ENCODE measurements at places on chromosomes 6 and 20.

GRCh38 chr6:11644601-11645000 is 107.1 kb downstream of the TMEM170B start:
- no peak for DNase-seq

- DNase-seq = no peak
These were observed 94.5 kb upstream of the RPS6KA2 start for GRCh38 chr6:166721576-166721975.

- no peak for DNase-seq
These were observed 153.8 kb downstream of the CEBPB start for GRCh38 chr20:50344232-50345071.

GRCh38 chr6:41236276-41236675 is 8.1 kb downstream of the TREML4 start:
- DNase-seq = no peak

GRCh38 chr6:11409371-11409770 is 128.2 kb upstream of the TMEM170B start:
- DNase-seq = no peak

DNA sequence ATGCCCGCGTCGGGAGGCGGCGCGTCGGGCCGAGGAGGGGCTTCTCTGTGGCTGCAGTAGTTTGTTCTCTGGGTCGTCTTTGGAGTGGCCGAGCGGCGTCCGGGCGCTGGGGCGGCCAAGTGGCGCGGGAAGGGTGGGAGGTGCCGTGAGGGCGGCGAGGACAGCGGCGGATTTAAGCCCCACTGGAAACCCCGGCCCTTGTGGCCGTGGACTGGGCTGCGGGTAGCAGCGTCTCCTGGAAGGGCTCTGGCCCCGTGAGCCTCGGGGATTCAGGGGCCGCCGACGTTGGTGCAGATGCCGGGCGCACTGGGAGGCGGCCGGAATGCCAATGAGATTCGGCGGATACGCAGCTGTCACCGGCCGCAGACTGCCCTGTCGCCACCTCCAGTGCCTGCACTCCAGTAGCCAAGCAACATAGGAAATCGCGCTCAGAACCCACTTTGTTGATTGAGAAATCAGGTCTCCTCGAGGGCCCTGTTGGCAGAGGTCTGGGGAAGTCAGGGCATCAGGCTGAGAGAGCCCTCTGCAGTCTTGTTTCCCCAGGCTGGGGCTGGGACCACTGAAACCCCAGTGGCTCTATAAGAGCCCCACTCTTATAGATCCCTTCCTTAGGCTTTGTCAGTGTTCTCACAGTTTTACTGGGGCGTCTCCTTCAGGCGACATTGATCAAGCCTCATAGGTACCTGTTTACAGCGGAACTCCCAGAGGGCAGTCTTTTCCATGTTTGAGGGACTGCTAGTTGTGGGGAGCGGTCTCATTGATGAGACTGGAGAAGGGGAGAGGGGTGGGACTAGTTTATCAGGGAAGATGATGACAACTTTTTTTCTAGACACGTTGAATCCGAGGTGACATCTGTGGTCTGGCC is 642 bp downstream of the GZF1 start:
- no peak for DNase-seq

- DNase-seq = no peak
These were observed 37.4 kb downstream of the COX4I2 start for GRCh38 chr20:31674895-31675827.

DNA sequence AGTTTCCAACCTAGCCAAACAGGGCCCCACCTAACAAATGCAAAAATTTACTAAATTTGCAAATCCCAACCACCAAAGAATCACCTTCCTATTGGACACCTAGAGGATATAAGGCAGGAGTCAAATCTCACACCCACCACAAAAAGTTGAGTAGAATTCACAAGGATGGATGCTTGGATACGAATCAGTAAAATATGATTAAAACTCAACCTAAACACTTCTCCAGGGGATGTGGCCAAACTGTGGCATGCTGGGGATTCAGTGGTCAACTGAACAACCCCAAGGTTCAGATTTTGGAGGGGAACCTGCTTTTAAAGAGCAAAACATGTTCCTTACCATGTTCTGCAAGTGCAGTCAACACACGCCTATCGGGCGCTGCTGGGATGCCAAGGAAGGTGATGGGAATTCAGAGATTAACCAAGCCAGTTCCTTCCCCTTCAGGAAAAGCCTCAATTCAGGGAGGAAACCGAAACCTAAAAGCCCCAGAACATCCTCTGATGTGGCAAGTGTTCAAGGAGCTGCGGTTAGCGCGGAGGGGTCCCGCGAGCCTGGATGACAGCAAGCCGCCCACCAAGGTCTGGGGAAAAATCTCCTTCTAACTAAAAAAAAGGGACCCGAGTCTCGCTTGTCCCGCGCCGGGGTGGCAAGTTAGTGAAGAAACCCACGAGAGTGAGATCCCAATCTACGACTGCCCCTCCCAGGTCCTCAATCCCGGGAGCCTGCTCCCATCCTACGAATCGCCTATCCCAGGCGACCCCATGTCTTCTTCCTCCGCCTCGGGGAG is 902 bp downstream of the SAMHD1 start:
- no peak for DNase-seq

DNA sequence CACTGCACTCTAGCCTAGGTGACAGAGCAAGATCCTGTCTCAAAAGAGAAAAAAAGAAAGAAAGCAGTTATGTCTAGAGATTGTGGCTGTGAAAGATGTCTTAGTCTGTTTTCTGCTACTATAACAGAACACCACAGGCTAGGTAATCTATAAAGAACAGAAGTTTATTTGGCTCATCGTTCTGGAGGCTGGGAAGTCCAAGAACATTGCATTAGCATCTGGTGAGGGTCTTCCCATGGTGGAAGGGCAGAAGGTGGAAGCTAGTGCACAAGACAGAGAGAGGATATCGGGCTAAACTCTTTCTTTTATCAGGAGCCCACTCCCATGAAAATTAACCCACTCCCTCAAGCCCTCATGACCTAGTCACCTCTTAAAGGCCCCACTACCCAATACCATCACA is 16.2 kb upstream of the RALY start:
- no peak for DNase-seq

GRCh38 chr6:142714951-142715785 is 229.8 kb downstream of the HIVEP2 start:
- DNase-seq = no peak
